Left renal cortex interstitium (tissue), 4 donors: ENCODE measurements at places on chromosomes 2 and 18.

GRCh38 chr2:127943186-127943585 lies 57.4 kb upstream of the AMMECR1L start:
- DNase-seq = no peak

- no peak for DNase-seq
These were observed 22.1 kb upstream of the MAT2A start for GRCh38 chr2:85516653-85517389.

DNA sequence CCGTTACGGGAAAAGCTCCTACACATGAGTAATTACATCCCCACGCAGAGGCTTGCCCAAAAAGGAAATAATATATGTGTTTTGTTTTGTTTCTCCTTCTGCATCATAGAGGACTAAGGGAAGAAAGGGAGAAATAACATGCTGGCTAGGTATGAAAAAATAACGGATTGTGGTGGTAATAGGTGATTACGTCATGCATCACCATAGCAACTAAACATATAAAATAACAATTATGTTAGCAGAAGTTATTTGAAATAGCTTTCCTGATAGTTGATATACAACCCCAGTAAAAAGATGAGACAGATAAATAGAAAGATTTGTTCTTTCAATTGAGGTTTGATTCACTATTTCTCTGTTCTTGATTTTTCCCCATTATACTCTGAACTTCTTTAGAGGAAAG lies 518.0 kb downstream of the ZNF516 start:
- no peak for DNase-seq

- DNase-seq = no peak
These were observed 122.3 kb downstream of the GLI2 start for GRCh38 chr2:120857931-120858330.

DNA sequence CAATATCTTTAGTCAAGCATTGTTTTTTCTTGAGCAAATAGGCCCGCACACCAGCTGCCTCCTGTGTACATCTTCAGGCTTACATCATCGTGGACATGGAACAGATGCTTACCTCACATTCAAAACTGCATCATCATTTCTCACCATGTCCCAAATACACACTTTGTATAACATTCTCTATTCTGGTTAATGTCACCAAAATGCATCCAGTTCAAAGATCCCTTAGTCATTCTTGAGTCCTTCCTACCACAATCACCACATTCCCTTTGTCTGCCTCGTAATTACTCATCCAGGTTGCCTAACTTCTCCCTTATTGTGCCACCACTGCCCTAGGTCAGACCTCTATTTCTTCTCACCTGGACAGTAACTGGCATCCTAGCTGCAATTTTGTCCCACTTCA lies 373.7 kb upstream of the GALNT5 start:
- no peak for DNase-seq

DNA sequence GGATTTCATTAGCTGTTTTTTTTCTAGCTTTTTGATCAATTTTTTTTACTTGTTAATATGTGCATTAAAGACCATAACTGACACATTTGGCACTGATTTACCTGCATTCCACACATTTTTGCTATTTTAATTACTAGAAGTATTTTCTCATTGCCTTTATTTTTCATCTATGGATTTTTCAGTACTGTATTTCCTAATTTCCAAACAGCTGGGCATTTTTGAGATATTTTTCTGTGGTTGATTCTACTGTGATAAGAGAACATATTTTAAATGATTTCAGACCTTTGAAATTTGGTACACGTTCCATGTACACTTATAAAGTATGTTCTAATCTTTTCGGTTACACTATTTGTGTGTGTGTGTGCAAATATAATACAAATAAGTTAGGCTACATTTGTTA lies 135.3 kb downstream of the PARD3B start:
- DNase-seq = no peak

DNA sequence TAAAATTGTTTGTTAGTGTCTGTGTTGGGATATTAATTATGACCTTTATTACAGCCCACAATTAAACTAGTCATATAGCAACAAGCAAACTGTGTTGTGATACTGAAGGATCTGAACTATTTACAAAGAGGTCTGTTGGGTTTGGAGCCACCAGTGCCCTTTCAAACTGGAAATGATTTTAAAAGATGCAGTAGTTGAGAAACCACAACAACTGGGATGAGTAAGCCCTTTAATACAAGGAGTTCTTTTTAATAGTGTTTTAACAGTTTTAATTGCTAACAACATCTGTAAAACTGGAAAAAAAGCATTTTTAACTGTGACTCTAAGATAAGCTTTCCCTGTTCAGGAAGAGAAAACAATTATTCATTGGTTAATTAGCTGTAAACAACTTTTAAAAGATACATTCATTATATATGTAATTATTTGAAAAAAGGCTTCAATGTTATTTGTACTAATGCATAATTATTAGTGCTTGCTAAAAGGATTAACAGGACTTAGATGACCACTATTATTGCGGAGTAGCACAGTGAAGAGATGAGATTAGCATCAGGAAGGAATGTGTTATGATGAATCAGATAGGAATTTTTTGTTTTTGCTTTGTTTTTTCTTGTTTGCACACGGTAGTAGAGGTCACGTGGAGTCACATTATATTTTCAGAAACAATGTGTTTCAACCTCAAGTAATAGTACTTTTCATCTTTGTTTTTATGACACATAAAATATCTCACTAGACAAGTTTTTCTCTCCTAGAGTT lies 392.7 kb upstream of the FANCL start:
- DNase-seq = no peak

- DNase-seq = no peak
These were observed 242.5 kb downstream of the RPIA start for GRCh38 chr2:88933980-88934379.
